ENCODE measurements at places on chromosomes 16 and 17. TPM values are rescaled to one million over a fixed set of nuclear protein-coding genes. Genes with fewer than 3 reads are reported as not detected.

Gene SYNGR3
- 7.9 TPM for total RNA-seq

- ATAC-seq: peak; percentile 51
Observed at GRCh38 chr17:64084086-64084939, 45.6 kb downstream of the ERN1 start.

Gene HOXB6
- total RNA-seq: 0.37 TPM

DNA sequence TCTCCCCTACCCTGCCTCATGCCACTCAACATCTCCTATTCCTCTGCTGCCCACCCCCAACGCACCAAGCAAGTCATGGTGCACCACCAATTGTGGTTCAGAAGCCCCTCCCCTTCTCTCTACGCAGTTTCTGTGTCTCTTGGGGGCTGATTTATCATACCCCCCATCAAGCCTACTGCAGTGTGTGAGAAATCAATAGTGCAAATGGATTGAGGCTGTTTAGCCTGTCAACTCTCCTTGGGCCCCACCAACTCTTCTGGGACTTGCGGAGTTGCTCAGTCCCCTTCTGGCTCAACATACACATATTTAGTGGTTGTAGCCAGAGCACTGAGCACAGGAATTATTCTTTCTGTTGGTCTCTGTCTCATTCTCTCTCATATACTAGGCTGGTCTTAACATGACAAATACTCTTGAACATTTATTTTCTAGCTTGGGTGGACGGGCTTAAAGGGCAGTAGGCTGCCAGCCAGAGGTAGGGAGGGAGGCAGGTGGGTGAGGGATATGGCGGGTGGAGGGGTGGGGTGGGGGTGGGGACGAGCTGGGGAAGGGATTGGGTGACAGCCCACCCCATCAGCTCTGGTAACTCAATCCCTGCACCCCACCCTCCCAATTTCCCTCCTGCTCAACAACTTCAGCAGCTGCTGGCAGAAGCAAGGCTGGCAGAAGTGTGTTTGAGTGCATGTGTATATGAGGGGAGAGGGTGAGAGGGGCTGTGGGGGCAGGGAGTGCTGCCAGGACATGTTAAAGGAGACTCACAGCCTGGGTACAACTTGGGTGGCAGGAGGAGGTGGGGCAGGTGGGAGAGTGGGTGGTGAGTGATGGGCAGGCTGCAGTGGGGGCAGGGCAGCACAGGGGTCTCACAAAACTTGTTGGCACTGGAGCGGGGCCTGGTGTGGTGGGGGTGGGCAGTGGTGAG, 4.9 kb downstream of the RARA start:
- no peak for ATAC-seq

- ATAC-seq: peak; percentile 71
Observed at GRCh38 chr17:77086433-77087010, 54.2 kb upstream of the SEC14L1 start.

DNA sequence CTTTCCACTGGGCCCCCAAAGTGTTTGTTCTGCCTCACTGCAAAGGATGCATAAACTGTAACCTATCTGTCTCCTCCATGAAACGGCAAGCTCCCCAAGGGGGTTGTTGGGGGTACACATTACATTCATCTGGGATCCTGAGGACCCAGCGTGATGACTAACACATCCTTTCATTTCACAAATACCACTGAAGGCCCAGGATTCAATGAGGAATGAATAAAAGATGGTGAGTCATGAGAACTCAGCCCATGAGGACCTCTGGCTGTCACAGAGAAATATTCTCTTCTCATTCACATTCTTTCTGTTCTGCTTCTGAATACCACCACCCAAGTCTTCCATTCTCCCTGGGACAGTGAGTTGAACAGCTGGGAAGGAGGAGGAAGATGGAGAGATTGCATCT, 149.8 kb downstream of the RBFOX3 start:
- ATAC-seq: no peak

Gene E4F1
- 22.8 TPM for total RNA-seq

DNA sequence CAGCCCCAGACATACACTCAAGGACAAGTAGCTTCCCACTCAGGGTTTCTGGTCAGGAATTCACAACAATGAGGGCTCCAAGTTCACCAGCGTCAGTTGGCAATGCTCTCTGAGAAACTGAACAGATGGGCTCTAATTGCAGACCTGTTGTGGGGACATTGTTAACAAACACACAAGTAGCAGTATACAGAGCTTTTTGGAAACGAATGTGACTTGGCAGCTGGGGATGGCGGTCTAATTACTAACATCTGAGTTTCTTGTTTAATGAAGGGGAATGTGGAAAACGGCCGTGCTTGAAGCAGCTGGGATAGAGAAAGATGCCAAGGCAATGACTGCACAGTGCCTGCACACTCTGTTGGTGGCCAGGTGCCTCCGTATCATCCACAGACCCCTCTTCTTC, 316.1 kb upstream of the IRX3 start:
- ATAC-seq: no peak

DNA sequence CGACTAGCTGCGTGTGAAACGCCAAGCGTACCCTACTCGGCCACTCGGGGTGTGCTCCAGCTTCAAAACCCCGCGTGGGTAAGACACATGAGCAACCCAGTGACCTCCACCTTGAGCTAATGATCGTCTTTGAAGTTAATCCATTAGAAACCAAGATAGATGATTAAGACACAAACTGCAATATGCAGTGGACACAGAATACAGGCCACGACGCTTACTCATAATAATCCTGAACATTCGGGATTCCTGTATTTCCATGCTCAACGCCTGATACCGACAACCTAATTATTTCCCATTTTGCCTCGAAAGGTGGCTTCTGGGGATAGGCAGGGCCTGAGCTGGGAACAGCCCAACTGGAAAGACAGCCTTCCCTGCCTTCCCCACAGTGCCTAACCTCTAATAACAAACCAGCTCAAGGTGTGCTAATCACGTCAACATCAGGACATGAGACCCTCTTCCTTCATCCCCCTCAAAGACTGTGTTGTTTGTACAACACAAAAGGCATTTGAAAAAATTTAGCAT, 504 bp upstream of the COPRS start:
- no peak for ATAC-seq

- no peak for ATAC-seq
Observed at GRCh38 chr17:1212946-1213345, 33.2 kb upstream of the ABR start.

DNA sequence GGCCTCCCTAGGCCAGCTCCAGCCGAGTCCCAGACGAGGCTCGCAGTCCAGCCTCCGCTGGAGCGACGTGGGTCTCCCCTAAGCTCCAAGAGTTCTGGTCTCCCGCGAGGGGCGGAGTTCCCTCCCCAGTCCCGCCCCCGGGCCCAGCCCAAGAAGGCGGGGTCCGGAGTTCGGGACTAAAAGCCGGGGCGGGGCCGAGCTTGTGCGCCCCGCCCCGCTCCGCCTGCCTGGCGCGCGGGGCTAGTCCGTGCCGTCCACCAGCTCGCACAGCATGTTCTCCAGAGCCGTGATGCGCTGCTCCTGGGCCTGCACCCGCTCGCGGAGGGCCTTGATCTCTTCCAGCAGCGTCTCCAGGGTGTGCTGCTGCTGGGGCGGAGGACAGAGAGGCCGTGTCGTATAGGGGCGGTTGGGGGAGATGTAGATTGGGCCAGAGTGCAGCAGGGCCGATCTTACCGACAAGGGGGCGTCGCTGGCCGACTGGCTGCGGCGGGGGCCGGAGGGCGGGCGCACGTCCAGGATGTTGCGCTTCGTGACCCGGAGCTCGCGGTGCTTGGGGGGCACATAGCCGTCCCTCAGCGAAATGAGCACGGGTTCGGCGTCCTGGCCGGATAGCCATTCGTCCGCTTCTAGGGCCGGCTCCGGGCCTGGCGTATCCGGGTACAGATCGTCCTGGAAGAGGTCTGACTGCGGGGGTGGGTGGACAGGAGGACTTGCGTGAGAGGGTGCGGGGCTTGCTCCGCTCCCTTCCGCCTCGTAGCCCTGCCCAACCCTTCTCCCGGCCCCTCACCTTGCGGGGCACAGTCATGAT, 7.0 kb downstream of the CORO6 start:
- ATAC-seq: peak; percentile 73

DNA sequence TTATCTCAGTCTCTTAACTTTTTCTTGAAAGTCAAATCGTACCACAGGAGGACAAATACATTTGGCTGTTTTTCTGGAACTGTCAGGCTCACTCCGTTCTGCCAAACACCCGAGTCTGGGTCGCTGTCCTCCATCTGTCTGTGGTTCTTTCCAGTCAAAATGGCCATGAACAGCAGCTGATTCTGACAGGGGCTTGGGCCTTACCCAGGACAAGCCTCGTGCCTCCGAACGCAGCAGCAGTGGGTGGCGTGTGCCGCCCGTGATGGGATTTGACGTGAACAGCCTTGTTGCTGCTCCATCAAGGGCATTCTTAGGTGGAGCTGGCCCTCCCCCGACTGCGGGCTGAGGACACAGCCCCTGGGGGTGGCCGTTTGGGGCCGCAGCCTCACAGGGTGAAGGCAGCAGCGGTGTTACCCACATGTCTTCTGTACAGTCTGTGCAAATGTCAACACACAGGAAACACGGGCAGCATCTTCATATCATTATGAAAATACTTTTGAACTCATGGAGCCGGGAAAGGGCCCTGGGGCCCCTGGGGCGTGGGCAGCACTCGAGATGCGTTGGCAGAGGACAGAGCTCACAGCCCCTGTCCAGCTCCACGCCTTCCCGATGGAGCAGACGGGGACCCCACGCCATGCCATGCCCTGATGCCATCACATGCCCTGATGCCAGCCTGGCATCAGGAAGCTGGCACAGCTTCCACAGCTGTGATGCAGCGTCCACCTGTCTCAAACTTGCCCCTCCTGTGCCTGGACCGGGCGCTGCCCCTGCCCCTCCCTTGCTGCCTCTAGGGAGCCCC, 8.6 kb upstream of the ACSF3 start:
- ATAC-seq: no peak

DNA sequence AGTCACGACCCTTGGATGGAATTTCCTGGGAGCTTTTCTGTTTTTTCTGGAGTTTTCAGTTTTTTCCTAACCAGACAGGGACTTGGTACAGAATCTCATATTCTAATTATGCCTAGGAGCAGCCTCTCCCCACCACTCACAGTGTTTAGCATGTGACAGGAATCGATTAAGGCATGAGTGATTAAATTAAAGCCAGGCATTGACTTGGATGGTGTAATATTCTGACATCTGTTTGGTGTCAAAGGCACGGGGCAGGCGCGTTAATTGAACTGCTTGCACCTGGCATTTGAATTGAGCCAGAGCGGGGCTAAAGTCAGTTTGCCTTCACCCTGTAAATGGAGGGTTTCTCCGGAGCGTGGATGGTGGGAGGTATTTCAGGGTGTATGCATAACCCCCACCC, 11.9 kb downstream of the MAPT start:
- ATAC-seq: no peak

Gene SOX9
- total RNA-seq: not detected

Data from activated T-helper 17 cell treated with anti-CD3 and anti-CD28 coated beads, Interleukin-2, amount 50 U/mL, for 72 hours (primary cell).